ENCODE measurements at places on chromosomes 2 and 18.

DNA sequence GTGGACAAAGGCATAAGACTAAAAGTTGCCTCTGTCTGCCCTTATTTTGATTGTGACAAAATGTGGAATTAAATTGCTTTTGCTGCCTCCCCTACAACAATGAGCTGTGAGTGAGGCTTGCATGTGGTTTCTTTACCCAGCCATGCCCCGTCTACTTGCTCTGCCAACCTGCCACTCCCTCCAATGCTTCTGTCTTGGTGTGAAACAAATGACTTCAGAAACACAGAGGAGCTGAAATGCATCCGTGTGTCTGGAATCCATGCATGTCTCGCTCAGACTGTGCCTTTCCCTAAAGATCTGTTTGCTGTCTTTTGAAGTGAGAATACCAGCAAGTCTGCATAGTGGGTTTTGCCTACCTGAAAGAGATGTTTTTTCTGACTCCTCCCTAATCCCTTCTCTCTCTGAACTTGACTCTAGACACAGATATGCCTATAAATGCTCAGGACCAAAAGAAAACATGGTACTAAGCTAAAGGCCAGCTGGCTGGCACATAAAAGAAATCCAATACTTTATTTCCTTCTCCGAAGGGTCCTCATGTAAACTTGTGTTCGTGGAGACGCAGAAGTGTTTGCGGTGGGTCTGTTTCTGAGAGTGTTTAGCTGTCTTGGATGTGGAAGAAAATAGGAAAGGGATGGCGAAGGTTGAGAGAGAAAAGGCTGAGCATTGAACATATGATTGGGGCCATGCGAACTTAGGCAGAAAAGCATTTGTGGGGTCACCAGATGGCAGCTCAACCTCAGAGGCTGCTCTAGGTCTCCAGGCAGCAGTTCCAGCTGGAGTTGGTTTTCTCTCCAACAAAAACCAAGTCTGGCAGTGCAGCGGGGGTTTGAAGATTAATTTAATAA, 120.5 kb downstream of the CCBE1 start:
- peak; percentile 60 for DNase-seq

- DNase-seq: no peak
These were observed 11.0 kb downstream of the FBLN7 start for GRCh38 chr2:112149194-112149593.

DNA sequence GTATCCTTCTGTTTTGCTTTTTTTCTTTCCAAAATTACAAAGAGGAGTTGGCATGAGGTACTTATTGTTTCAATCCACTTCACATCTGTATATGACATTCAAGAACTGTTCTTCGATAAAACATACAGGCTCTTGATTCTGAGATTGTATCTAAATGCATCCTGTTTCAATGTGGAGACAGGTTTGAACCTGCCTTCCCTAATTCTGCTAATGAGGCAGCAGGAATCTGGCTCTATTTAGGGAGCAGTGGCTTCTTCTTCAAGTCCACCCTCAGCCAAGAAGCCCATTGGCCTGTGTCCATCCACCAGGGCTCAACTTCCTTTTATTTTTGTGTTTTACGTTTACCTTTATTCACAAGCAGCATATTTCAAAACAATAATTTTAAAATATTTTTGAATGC, 84.8 kb upstream of the PIK3C3 start:
- no peak for DNase-seq

DNA sequence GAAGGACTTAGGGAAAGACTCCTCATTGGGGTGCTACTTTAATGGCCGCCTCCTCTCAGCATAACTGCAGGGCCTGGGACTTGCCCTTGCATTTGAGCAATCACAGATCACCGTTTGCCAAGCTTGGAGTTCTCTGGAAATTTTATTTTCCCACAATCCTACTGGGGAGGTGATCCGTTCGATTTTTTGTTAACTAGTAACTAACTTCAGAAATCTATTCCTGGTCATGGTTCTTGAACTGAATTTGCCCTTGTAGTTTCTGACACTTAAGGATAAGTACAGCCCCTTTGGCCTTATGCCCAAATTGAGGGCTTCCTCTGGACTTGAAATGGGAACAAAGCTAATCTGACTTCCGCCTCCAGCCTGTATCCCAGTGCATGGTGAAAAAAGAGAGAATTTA, 60.5 kb upstream of the ST3GAL5 start:
- no peak for DNase-seq

DNA sequence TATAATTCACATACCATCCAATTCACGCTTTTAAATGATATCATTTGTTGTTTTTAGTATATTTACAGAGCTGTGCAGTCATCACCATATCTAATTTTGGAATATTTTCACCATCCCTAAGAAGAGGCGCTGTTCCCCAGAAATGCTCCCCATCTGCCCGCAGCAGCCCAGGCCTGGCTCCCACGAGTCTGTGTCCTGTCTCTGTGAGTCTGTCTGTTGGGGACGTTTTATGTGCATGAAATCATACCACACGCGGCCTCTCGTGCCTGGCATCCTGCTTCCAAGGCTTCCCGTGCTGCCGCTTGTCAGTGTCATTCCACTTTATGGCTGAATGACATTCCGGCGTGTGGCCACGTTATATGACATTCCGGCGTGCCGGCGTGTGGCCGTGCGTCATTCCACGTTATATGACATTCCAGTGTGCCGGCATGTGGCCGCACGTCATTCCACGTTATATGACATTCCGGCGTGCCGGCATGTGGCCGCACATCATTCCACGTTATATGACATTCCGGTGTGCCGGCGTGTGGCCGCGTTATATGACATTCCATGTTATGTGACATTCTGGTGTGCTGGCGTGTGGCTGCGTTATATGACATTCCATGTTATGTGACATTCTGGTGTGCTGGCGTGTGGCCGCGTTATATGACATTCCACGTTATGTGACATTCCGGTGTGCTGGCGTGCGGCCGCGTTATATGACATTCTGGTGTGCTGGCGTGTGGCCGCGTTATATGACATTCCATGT, 276.4 kb downstream of the TWIST2 start:
- DNase-seq: no peak

DNA sequence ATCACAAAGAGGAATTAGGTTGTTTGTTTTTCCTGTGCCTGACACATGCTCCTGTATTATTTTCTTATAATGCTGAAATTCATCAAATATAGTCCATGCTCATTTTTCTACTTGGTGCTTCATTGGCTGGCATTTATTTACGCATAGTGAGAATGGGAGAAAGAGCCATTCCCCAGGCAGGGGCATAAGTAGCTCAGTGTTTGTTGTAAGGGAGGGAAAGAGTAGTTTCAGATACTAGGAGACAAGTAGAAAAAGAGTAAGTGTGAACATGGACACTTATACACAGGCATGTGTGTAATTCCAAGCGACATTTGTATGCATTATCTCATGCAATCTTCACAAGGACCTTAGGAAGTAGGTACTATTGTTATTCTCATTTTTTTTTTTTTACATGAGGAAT, 111.9 kb upstream of the UGP2 start:
- no peak for DNase-seq

- no peak for DNase-seq
These were observed 1636.9 kb upstream of the ACVR2A start for GRCh38 chr2:146207901-146208300.

GRCh38 chr2:238350150-238350897, 30.0 kb downstream of the TRAF3IP1 start:
- DNase-seq: no peak

- DNase-seq: no peak
These were observed 129.6 kb upstream of the CNGA3 start for GRCh38 chr2:98216616-98217015.

GRCh38 chr2:33516456-33516995, 40.1 kb downstream of the RASGRP3 start:
- DNase-seq: no peak

- no peak for DNase-seq
These were observed 3.9 kb downstream of the RPS7 start for GRCh38 chr2:3578987-3579386.

- DNase-seq: no peak
These were observed 3.0 kb upstream of the FIGLA start for GRCh38 chr2:70793450-70793849.

DNA sequence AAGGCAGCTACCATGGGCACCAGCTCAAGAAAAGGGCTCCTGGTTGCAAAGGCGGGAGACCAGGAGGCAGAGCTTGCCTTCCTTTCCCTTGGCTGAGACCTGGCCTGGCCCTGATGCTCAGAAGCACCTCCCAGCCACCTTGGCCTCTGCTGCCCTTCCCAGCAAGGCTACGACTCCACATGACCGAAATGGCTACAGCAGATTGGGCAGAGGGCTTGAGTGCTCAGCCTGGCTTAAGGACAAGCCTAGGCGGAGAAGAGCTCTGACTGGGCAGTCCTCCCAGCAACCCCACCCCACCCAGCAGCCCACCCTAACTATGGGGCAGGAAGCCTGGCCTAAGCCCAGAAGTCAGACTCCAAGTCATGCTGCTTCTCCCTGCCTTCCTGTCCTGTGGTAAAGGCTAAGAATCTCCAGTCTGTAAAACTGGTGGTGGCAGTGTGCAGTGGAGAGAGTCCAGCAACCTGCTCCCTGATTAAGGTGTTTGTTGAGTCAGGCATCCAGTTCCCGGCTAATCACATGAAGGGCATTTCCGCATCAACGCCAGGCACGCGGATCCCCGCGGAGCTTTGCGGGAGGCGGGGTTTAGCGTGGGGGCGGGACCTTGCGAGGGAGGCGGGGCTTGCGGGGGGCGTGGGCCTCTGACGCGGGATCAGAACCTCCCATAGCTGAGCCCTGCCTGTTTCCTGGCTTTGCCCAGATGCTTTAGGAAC, 256.0 kb downstream of the BCL11A start:
- no peak for DNase-seq

- no peak for DNase-seq
These were observed 259.4 kb downstream of the TNS1 start for GRCh38 chr2:217743407-217743806.

DNA sequence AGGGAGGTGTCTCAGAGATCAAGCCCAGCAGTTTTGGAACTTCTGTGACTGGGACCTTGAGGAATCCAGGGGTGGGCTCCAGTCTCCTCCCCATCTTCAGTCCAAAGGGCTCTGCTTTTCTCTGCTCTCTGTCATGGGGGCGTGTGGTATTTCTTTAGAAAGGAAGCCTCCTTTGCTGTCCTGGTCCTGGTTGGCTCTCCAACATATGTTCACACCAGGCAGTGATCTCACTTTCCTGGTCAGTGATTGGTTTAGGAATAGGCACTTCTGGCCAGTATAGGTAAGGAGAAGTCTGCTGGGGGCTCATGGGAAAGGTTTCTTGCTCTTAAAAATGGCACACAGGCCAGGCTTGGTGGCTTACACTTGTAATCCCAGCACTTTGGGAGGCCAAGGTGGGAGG, 115.5 kb upstream of the HAAO start:
- DNase-seq: no peak

GRCh38 chr2:48251437-48252148, 278.4 kb upstream of the STON1 start:
- DNase-seq: no peak

- peak; percentile 58 for DNase-seq
These were observed 36.7 kb downstream of the EPAS1 start for GRCh38 chr2:46333912-46334311.

- no peak for DNase-seq
These were observed 37.7 kb downstream of the FBXO48 start for GRCh38 chr2:68429311-68429826.

DNA sequence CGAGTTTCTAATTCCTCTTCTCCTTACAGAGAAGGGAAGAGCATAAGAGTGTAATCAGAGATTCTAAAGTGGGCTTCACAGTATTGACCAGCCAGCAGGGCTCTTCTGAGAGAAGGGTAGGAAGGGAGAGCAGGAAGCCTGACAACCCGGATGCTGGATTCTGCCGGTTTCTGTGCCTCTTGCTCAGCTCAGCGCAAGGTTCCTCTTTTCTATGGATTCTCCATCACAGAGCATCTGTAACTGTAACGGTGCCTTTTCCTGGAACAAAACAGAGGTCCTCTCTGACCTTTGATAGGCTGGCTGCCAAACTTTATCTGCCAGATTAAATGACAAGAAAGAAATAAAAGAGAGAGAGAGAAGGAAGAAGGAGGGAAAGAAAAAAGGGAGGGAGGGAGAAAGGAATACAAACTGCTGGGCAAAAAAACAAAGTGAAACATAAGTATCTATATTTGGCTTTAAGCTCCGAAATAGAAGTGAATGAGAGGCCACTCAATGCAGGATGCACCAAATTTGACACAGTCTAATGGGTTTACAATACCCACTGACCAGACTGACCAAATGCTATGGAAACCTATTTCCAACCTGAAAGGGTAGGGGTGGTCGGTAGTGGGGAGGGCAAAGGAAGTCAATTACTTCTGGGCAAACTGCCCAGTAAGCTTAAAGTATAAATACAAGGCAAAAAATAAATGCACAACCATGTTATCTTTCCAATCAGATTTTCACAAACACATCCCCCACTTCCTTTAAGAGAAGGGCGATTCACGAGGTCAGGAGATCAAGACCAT, 59.2 kb downstream of the PIEZO2 start:
- DNase-seq: no peak

GRCh38 chr2:6909431-6910385, 7.5 kb upstream of the RNF144A start:
- no peak for DNase-seq

DNA sequence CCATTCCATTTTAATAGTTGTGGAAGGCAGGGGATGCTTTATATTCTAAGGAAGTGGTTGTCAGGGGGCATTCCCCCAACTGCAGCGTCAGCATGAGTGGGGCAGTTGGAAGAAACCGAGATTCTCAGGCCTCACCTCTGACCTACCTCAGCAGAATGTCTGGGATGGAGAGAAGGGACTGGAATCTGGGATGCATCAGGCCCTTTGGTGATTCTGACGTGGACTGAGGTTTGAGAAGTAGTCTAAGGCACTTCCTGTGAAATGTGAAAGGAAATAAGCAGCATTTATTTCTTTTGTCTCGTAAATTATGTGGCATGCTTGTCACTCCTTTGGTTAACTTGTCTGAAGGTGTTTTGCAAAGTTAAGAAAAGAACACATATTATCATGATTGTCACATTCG, 540.7 kb upstream of the NETO1 start:
- DNase-seq: no peak

GRCh38 chr2:72109904-72110303, 37.8 kb downstream of the CYP26B1 start:
- DNase-seq: no peak

All from fibroblast of skin of scalp (primary cell).